ENCODE measurements at places on chromosomes 11 and 22. TPM values are rescaled to one million over a fixed set of nuclear protein-coding genes. Genes with fewer than 3 reads are reported as not detected.

- DNase-seq = no peak
Measured at GRCh38 chr22:44025171-44026065, 1.3 kb downstream of the PARVB start.

- no peak for DNase-seq
Measured at GRCh38 chr11:46247090-46247489, 30.4 kb upstream of the CREB3L1 start.

- no peak for DNase-seq
Measured at GRCh38 chr11:2217211-2218030, 45.8 kb upstream of the TH start.

DNA sequence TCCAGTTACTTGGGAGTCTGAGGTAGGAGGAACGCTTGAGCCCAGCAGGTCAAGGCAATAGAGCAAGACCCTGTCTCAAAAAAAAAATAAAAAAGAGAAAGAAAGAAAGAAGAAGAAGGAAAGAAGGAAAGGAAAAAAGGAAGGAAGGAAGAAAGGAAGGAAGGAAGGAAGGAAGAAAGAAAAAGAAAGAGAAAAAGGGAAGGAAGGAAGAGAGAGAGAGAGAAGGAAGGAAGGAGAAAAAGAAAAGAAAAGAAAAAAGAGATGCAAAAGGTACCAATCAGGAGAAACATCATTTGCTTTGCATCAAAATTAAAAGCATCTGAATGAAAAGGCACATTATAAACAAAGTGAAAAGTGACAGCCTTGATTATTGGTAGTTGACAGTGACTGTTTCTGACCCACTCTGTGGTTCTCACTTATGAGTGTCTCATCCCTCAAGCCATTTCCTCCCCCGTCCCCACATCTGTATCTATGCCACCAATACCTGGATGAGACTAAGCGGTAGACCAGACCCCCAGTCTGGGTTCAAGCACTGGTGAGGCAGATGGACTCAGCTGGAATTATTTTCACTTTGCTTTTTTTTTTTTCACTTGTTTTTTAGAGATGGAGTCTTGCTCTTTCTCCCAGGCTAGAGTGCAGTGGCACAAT lies 33.0 kb upstream of the XBP1 start:
- DNase-seq = no peak

- no peak for DNase-seq
Measured at GRCh38 chr11:104337273-104337672, 173.3 kb upstream of the PDGFD start.

DNA sequence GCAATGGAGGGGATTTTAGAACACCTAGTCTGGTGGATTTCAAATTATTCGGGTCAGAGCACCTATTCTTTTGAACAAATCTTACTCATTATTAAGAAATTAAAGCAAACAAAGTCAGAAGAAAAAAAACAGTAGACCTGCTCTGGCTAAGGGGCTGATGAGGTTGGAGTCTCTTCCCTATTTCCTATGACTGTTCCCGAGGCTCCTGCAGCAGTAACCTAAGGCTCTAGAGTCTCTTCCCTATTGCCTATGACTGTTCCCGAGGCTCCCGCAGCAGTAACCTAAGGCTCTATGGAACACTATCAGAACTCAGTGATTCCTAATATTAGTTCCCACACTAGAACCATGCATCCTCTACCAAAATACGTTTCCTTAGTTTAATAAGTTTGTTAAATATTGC lies 607.9 kb downstream of the NTM start:
- DNase-seq = no peak

DNA sequence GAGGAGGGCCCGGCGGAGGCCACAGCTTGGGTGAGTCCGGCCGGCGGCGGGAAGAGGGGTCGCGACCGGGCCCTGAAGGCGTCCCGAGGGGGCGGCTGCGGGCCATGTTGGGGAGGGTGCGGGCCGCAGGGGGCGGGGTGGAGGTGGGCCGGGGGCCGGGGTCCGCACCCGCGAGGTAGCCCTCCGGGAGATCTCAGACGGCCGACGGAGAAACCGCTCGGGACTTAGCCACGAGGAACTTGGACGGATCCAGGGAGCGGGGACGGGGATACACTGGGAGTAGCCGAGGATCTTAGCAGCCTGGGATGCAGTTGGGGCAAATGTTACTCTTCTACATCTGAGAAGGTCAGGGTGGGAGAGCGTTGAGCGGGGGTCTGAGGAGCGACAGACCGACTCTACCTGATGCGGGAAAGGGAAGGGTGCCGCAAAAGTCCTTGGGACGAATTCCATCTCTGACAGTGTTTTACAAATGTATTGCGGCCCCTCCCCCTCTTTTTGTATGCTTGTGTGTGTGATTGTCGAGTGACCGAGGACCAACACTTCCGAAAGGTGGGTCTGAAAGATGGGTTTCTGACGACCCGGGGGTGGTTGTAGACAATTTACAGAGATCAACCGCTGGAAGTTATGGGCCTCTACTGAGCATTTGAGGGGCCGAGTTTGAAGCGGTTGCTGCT lies 658 bp downstream of the STIP1 start:
- DNase-seq = no peak

DNA sequence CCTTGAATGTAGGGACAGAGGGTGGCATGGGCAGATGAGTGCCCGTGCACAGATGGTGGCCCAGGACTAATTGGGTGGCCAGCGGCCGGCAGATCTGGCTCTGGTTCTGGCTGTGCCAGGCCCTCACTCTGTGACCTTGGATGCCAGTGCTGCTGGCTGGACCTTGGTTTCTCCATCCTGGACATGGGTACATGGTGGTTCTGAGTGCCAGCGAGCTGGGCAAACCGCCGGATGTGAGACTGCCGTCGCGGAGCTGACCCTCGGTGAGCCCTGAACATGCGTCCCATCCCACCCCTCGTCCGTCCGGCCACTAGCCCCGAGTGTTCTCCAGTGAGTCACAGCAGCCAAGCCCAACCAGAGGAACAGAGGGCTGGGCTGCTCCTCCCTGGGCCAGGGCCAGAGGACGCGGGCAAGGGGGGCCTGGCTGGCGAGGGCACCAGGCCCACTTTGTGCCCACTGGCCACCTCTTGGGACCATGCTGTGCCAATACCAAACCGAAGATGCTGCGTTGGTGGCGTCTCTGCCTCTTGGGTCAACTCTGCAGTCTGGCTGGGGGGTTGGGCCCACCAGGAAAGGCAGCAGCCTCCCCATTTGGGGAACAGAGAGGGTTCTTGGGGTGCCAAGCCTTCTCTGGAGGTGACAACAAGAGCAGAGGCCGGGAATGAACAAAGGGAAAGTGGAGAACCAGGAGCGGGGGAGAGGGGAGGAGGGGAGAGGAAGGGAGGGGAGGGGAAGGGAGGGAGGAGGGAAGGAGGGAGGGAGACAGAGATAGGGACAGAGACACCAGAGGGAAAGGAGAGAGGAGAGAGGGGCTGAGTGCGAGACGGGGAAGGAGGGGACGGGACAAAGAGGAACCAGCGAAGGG lies 10.7 kb downstream of the LSP1 start:
- DNase-seq = no peak

DNA sequence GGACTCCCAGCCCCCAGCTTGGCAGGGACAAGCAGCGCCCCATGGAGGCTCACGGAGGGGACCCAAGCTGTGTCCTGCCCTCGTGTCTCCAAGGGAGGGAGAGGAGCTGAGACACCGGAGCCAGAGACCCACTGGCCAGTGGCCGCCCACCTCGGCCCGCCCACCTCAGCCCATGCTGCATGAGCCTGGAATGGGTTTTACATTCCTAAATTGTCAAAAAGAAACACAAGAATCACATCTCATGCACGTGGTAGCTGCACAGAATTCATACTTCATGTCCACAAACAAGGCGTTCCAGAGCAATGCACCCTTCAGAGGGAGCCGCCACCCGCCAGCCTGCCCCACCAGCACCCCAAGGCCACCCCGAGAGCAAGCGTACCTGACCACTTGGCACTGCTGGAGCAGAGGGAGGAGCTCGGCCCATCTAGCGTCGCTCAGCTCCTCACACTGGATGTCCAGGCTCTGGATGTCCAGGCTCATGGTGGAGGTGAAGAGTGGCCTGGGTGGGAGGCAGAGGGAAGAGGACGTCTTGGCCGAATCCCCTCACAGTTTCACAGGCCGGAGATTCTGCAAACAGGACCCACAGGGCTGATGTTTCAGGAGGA lies 5.3 kb downstream of the RNH1 start:
- DNase-seq = no peak

DNA sequence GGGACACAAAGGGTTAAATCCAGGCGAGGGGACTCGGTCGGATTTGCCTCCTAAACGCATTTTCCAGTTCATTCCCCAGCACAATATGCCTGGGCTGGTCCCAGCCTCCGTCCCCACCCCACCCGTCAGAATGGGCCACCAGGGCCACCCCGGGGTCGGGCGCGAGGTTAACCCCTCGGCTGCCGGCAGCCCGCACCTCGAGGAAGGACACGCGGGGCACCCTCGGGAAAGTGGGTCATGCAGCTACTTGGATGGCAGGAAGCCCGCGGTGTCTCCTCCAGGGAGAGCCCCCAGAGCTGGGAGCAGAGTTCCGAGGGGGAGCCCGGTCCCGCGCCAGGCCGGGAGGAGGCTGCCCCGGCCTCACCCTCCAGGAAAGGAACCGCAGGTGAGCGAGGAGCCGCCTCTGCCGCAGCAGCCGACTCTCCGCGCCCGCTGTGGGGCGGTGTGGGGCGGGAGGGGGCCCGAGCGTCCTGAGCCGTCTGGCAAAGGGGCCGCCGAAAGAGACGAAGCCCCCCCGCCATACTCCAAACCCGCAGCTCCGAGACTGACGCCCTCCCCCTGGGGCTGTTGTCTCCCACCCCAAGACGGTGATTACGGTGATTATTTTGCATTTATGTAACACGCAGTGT lies 1.4 kb downstream of the NECTIN1 start:
- DNase-seq = no peak

DNA sequence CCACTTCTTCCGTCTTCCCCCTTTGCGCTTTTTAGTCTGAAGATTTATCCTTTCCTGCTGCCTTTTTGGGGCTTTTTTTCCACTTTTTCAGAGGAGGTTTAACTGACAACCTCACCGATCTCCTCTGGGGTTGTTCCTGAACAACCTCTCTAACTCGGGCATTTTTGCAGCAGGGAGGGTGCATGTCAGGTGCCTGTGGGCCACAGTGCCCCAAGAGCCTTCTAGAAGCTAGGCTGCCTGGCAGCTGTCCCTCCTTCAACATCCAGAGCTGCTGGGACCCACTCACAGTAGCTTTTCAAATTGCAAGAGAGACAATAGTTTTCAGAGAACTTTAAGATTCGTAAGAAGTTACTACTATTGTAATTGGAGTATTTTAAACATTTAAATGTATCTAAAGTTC lies 1112.4 kb upstream of the CNTN5 start:
- no peak for DNase-seq

GRCh38 chr11:64095949-64096348 lies 60.2 kb downstream of the FLRT1 start:
- DNase-seq = no peak

DNA sequence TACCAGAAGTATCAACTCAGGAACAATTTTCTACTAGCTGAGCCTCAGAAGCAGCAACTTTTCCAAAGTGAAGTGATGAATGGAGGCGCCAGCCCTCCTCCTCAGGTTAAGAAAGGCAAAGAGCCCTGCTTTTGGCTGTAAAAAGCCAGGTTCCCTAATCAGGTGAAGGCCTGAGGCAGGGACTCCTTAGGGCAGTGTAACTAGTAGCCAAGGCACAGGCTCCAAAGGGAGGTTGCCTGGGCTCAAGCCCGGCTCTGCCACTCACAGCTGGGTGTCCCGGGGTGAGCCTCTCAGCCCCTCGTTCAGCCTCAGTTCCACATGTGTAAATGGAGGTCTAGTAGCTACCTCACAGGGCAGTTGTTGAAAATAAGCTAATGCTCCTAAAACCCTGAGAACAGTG lies 19.5 kb downstream of the TSKU start:
- DNase-seq = no peak

DNA sequence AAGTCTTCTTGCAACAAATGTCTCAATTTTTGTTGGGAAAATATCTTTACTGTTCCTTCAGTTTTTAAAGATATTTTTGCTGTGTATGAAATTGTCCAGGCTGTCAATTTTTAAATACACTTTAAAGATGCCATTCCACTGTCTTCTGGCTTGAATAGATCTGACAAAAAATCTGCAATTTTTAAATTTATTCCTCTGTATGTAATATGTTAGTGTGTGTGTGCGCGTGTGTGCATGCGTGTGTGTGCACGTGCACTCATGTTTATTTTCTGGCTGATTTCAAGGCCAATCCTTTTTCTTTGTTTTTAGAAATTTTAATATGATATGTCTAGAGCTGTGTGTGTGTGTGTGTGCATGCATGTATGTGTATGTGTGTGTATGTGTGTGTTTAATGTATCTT lies 263.2 kb upstream of the SESN3 start:
- DNase-seq = no peak

DNA sequence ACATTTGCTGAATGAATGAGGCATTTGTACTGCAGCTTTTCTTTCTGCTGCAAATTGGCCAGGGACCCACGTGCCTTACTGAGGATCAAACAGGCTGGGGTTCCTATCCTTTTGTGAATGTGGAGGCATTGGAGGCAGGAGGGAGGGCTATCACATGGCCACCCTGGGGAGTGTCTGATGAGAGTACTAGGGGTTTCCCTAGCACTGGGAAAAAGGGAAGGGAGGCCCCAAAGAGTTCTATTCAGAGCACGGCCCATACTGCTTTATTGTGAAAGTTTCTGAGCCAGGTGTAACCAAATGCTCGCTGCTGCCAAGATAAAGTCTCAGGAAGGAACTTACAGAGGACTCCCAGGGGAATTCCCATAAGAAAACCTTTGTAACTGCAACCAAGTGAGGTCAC lies 78.4 kb upstream of the ANO1 start:
- DNase-seq = no peak

DNA sequence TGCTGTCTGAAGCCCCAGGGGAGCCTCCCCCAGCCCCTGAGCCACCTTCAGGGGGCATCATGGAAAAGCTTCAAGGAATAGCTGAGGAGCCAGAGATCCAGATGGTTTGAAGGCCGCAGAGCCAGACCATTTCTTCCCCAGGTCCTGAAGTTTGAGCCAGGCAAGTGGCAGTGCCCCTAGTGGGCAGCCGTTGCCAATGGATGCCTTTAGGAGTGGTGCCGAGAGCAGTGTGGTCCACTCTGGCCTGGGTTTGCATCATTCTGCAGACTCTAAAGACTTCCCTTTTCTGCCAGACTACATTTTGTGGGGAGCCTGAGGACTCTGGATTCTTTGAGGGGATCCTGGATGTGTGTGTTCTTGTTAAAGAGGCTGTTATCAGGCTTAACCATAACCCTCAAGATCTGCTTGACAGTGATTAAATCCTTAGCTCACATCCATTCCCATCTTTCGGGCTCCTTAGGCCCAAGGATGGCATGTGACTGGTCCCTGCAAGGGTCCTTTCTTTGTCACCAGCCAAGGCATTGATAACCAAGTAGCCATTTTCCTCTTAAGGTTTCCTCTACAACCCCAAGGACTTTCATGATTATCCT lies 13.1 kb downstream of the HINFP start:
- DNase-seq = no peak

Gene MIOX
- not detected for polyA plus RNA-seq

Gene NXPE1
- 0.08 TPM for polyA plus RNA-seq

Gene SCN3B
- 2.3 TPM for polyA plus RNA-seq

Gene KCNJ5
- polyA plus RNA-seq = 0.11 TPM

Gene OR2D2
- not detected for polyA plus RNA-seq

Gene KRTAP5-7
- 0.15 TPM for polyA plus RNA-seq

Gene GALNT18
- polyA plus RNA-seq = 33.2 TPM

Gene ARHGAP42
- 3.0 TPM for polyA plus RNA-seq

Gene OR52W1
- not detected for polyA plus RNA-seq
